ENCODE measurements at places on chromosomes 7 and 10. TPM values are rescaled to one million over a fixed set of nuclear protein-coding genes. Genes with fewer than 3 reads are reported as not detected.

SNX10 gene
- 1.1 TPM for total RNA-seq

DNA sequence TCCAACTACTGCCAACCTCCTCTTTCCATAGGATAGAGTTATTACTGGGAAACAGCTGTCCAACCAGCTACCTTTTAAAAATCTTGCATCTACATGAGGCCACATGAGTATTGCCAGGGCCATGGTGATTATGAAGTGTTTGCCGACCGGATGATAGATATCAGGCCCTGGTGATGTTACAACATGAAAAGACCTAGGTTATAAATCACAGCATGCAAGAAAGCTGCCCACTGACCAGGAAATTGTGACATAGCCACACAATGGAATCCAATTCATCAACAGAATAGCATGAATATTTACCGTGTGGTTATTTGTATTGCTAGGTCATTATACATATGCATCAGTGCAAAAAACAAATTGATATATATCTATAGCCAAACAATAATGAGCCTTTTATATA, 517.0 kb downstream of the INHBA start:
- no peak for DNase-seq

DNA sequence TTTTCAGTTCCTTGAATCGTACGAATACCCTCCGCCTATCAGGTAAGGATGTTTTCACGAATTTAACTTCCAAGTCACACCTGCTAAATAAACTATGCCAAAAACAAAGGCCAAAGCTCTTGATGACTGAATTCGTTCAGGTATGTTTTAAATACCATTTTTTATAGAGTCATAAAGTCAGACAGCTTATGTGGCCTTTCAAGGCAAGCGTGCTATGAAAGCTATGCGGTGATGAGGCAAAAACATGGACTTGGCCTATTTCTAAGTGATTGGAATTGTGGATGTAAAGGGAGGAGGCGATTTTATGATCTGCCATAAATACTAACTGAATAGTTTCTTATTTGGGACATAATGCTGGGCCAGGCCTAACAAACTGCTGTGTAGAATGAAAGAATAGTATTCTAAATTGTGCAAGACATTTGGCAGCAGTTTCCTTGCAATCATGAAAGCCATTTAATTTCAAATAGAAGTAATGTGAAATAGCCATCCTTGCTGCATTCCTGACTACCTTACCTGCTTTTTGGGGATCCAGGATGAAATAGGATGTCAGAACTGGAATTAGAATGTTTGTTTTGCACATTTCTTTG, 14.0 kb downstream of the SLC39A12 start:
- no peak for DNase-seq

DNA sequence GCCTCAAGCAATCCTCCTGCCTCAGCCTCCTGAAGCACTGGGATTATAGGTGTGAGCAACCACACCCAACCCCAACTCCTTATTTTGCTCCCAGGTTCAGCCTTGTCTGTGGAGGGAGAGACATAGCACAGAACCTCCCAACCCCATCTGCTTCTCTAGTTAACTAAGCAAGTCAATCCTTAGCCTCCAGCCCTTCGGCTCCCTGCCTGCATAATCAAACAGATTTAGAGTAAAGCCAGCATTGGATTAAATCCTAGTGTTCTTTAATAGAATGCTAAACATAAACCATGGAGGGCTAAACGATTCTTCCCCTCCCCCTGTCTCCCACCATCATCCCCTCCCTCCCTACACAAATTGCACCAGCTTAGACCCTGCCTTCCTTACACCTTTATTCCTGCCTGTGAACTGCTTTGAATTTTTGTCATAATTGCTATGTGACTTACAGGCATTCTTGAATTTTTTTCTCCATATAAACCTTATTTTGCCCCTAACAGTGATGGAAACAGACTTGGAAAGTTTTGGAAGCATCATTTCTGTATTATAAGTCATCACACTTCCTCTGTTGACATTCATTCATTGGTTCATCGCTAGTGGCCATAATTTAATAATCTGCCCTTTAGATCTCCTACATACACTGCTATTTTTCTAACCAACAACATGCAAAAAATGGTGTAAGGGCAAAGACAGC, 72.6 kb upstream of the TOMM7 start:
- no peak for DNase-seq

GRCh38 chr10:88881922-88882645, 2.0 kb downstream of the STAMBPL1 start:
- DNase-seq: peak; percentile 78

PLCE1 gene
- 8.1 TPM for total RNA-seq

Data from SJSA1 (cell line).